ENCODE measurements at places on chromosomes 7 and 10. TPM values are rescaled to one million over a fixed set of nuclear protein-coding genes. Genes with fewer than 3 reads are reported as not detected.

DNA sequence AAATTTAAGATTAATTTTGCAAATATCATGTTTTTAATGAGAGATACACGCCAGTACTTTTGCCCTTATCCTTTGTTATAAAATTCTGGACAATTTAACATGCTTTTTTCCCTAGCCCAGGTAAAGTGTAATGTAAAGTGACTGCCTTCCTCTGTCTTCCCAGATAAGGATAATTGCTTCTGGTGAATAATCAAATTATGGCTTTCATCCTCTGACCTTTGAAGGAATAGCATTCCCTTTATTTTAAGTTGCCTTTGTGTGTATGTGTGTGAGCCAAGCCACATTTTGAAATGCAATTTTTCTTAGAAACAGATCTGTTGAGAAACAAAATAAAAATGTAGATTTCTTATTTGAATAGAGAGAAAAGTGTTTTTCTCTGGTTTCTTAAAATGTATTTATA lies 107.5 kb downstream of the ADAM22 start:
- no peak for DNase-seq

SLC26A3 gene
- 6.6 TPM for total RNA-seq

CCDC3 gene
- total RNA-seq: 1.1 TPM

- DNase-seq: no peak
Measured at GRCh38 chr10:1582739-1583138, 154.6 kb downstream of the ADARB2 start.

GRCh38 chr10:42997151-42997848 lies 79.6 kb upstream of the RET start:
- DNase-seq: peak; percentile 10
